ENCODE measurements at places on chromosomes 1 and 21. TPM values are rescaled to one million over a fixed set of nuclear protein-coding genes. Genes with fewer than 3 reads are reported as not detected.

TTC24 gene
- 0.38 TPM for total RNA-seq

IL24 gene
- not detected for total RNA-seq

NBPF3 gene
- total RNA-seq, result 6.1 TPM

CFHR3 gene
- not detected for total RNA-seq

ILDR2 gene
- total RNA-seq, result 9.3 TPM

CSTB gene
- 54.3 TPM for total RNA-seq

CFHR4 gene
- not detected for total RNA-seq

DOCK7 gene
- total RNA-seq, result 7.6 TPM

NCMAP gene
- not detected for total RNA-seq

WNT4 gene
- total RNA-seq, result not detected

RPTN gene
- total RNA-seq, result not detected

AADACL3 gene
- not detected for total RNA-seq

LRRC38 gene
- not detected for total RNA-seq
